ENCODE measurements at places on chromosomes 12 and 14.

GRCh38 chr12:48985475-48985897, 7.4 kb downstream of the WNT1 start:
- DNase-seq: no peak

DNA sequence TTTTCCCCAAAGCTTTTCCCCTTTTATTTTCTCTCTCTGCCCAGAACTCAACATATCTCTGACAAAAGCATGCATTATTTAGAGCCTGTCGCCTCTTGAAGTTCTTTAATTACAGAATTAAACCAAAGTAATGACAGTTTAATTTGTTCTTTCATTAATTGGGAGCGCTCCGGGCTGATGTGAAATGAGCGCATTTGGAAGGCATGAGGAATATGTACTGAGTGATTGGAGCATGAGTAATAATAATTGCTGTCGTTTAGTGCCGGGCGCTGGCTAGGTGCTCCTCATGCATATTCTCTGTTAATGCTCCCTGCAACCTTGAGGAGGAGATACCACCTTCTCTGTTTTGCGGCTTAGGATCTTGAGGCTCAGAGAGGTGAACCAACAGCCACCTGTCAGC, 120.5 kb downstream of the SLC25A47 start:
- no peak for DNase-seq

- DNase-seq: no peak
Observed at GRCh38 chr14:23066368-23066767, 9.0 kb upstream of the CDH24 start.

DNA sequence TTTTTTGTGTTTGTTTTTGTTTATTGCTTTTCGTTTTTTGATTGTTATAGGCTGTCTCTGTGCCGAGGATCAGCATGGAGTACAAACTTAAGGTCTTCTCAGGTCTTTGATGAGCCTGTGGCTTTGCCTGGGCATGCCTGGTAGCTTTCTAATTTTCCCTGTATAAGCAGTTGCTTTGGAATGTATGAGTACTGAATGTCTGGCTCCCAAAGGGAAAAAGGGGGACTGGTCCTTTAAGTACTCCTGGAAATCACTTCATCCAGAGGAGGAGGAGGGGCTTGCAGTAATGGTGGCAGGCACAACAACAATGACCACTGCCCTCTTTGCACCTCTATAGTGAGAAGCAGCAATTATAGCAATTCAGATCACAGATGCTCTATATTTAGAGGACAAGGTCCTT, 67.6 kb upstream of the TTC7B start:
- DNase-seq: no peak

GRCh38 chr14:36509069-36509917, 10.7 kb downstream of the NKX2-1 start:
- DNase-seq: no peak

GRCh38 chr12:124379379-124379937, 84.6 kb downstream of the RFLNA start:
- no peak for DNase-seq

DNA sequence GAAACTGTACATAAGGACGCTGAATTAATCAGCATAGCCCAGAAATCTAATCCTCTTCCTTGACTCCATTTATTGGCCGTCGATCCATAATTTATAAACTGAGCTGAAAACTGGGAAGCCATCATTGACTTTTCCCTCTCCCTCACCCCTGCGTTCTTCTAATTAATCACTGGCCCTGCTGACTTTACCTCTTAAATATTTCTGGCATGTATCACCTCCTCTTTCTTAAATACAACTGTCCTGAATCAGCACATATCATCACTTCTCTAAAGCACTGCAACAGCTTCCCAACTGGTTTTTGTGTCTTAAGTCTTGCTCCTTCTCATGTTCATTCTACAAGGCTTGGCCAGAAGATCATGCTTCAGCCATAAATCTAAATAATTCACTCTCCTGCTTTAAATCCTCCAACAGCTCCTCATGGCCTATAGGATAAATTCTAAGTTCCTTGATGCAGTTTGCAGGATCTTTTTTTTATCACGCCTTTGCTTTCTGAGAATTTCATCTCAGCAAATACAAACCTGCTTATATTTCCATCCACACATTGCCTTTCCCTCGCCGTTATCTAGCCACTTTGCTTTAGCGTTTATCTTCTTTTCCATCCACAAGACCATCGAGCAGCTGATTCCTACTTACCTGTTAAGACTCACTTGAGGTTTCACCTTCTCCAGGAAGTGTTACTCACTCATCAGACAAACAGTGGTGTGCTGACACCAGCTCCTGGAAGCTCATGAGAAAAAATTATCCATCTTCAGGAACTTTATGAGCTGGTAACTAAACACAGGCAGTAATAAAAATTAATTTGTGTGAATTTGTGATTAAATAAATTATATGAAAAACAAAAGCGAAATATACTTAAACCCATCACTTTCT, 295.6 kb upstream of the FLRT2 start:
- no peak for DNase-seq

DNA sequence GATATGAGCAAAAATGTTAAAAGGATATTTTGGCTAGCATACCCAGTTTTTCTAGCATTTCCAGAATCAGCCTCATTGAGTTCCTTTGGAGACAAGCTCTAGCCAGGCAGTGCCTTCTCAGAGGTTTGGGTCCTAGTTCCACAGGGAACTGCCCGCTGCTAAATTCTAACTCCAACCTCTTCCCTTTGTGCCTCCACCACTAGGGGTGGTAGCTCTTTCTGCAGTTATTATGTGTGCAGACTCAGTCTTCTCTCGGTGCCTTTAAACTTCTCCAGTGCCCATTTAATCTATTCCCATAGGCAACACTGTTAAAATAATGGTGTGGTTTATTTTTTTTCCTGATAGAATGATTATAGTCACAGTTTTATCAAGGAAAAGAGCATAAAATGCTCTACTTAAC, 21.5 kb upstream of the SLC25A3 start:
- DNase-seq: no peak

DNA sequence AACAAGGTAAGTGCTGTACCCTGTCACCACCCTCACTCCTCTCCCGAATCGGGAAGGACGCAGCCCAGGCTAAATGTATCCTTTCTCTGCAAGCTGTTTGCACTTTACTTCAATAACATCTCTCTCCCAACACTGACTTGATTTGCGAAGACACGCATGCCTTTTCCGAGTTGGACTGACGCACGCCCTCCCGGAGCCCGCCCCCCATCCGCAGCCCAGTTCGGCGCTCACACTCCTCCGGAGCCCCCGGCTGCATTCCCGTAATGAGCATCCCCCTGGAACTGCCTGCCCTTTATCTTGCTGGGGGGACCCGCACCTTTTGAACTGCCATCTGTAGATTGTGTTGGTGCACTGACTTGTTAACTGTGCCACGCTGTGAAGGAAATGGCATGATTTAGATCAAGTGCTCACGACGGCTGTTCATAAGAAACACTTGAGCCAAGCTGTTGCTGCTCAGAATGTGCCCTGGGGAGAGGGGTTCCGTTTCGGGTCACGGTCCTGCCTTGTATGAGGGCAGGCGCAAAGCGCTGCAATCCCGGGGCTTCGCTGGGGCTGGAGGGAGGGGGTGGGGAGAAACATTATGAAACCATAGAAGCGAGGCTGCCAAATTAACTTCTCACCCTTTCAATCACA, 176.6 kb upstream of the CDKN3 start:
- no peak for DNase-seq

DNA sequence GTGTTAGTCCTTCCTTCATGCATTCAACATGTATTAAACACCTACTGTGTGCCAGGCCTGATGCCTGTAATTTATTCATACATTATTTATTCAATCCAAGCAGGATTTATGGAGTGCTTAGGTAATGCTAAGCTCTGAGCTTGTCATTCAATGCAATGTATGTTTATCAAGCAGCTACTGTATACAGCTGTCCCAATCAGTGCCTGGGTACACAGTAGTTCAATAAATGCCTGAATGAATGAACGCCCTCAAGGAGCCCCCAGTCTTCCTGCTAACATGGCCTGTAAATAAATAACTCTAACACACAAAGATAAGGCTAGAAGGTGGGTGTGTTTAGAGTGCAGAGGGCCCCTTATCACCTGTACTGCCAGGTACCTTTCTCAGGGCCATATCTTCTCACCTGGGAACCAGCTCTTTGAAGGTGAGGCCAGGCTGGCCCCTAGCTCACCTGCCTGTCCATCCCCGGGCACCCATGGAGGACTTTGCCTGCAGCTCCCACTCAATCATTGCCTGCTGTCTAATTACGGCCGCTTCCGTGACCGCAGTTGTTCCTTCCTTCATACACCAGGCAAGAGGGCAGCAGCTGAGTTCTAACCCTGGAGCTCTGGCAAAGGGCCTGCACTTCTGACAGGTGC, 20.0 kb upstream of the KDM2B start:
- no peak for DNase-seq

DNA sequence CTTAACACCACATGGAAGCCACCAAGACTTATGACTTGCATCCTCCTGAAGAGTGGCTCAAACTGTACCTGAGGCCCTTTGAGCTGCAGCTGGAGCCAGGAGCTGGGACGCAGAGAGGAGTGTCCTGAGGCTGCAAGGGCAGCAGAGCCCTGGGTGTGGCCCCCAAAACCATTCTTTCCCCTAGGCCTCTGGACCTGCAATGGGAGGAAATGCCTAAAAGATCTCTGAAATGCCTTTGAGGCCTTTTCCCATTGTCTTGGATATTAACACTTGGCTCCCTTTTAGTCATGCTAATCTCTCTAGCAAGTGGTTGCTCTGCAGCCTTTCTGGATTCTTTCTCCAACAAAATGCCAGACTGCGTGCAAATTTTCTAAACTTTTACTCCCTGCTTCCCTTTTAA, 156.1 kb downstream of the SLC38A4 start:
- no peak for DNase-seq

DNA sequence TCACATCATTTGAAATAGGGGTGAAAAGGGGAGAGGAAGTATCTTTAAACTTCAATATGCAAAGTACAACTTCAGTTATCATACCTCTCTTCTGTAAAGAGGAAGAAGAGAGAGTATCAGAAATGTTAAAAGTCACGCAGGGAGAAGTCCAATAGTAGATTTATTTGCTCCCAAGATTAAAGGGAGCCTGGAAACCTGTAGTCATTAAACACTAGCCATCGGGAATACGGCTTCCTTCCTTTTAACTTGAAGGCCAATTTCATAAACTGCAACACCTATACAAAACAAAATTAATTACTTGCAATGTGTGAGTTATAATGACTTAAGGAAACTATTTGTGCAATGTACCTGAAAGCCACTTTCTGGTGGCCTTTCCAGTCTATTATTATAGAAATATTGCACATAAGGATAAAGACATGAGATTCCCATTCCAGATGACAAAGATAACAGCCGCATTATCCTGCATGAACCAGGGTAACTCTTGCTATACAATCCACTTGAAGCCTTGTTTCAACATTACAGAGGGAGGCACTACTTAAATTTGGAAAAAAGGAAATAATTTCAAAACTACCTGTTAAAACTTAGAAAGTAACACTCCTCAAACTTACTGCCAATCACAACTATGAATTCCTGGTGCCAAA, 4.6 kb downstream of the BTG1 start:
- DNase-seq: no peak

DNA sequence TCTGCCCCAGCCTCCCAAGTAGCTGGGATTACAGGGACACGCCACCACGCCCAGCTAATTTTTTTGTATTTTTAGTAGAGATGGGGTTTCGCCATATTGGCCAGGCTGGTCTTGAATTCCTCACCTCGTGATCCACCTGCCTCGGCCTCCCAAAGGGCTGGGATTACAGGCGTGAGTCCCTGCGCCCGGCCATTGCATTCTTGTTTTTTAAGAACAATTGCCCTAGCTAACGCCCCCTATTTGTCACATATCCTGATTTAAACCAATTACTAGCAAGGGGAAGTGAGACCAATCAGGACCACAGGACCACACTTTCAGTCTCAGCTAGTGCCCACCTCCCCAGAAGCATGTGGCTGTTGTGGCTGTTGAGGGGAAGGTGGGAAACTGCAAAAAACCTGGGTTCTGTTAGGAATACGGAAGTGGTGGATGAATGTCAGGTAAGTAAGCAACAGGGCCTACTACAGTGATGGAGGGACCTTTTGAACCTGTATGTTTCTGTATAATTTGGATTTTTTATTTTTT, 37.8 kb upstream of the NFYB start:
- no peak for DNase-seq

- DNase-seq: peak; percentile 15
Observed at GRCh38 chr12:76030341-76031080, 1.1 kb downstream of the PHLDA1 start.

DNA sequence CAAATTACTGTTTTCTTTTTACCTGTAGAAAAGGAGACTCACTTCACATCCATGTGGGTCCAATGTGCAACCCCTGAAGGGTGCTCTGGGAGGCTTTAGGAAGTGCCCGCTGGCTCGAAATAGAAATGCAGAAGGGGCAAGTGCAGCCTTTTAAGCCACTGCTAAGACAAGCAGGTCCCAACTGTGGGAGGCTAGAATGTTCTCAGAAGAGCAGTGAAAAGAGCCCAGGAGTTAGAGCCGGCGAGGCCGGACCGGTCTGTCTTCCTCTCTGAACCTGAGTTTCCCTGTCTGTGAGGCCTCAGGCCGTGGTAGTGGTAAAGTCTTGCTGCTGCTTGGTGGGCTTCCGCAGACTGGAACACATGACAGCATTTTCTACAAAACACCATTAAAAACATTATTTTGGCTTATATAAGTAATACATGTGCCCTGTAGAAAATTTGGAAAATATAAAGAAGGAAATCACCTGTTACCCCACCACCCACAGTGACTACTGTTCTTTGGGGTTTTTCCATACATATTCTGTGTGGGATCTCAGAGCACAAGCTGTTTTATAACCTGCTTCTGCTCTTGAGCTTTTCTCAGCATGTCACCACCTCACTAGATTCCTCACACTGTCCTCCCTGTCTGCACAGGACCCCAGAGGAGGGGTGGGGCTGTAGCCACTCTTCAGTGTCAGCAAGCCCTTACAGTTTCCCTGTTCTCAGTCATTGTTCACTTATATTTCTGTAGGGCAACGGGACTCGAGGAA, 6.0 kb downstream of the CKB start:
- no peak for DNase-seq

DNA sequence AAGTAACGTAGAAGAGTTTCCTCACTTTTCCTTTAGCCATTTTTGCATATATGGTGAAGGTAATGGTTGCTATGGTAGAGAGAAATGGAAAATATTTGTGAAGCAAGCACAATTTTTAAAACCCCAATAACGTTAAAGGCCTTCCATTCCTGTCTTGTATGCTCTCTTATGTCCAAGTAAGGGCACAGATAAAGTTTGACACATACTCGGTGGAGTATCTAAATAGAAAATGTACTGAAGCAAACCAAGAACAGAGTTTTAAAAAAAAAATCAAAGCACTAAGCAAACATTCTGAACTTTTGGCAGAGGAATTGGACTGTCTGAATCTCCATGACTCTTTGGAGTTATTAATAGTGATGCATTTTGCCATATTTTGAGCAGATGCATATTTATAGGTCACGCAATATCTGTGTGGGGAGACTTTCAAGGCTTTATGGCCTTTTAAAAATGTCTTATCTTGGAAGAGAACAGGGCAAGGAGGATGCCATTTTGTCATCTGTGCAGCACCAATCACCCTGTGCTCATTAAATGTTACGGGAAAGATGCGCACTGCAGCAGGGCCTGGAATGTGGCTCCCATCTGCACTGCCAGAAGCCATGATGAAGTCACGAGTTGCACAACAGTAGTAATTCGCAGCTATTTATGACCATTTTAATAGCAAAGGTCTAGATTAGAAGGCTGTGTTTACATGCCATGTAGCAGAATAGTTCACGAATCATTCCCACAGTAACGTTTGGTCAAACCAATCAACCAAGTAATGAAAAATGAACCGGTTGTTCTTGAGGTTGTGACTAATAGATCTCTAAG, 23.3 kb upstream of the AMIGO2 start:
- DNase-seq: no peak

- DNase-seq: peak; percentile 59
Observed at GRCh38 chr14:88005978-88006851, 1.3 kb downstream of the GPR65 start.

- DNase-seq: no peak
Observed at GRCh38 chr12:18583655-18584054, 154.2 kb downstream of the PLCZ1 start.

GRCh38 chr14:73755434-73756014, 41.3 kb upstream of the PNMA1 start:
- DNase-seq: no peak
